ENCODE measurements at places on chromosomes 5 and 9.

DNA sequence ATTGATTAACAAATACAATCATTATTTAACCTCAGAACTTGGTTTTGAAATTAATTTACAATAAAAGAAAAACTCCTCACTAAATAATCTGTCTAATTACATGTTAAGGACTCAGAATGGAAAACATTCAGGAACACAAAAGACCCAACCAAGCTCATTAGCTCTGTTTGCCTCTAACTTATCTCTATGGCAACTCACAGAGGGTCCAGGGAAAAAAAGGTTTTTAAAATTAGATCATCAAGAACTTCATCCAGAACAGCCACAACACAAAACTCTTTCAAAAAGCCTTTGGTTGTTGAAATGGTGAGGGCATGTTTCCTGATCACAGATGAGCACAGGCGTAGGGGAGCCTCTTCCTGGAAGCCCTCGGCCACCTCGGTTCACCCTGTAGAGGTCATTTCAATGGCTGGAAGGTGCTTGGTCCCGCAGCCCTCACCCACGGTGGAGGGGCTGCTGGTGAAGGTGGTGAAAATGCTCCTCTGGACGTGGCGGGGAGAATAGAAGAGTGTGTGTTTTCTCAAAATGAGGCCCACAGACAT lies 17.2 kb upstream of the TCF7 start:
- DNase-seq: no peak

DNA sequence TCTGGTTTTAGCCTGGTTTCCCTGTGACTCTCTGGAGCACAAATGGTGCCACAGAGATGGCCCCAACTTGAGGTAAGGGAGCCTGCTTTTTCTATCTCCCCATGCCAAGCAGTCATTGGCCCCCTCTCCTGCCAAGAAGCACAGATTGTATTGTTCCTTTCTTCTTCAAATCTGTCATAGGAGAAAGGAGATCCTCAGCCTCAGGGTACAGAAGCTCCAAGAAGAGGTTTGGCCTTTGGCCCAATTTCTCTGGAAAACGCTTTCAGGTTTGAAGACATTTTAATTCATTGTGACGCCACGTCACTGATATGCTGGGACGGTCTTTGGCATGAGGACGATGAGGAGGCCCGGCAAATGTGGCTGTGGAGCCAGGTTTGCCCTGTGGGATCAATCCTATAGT lies 29.2 kb upstream of the PANK3 start:
- DNase-seq: no peak

GRCh38 chr5:81516091-81516490 lies 122.2 kb upstream of the ACOT12 start:
- DNase-seq: no peak

DNA sequence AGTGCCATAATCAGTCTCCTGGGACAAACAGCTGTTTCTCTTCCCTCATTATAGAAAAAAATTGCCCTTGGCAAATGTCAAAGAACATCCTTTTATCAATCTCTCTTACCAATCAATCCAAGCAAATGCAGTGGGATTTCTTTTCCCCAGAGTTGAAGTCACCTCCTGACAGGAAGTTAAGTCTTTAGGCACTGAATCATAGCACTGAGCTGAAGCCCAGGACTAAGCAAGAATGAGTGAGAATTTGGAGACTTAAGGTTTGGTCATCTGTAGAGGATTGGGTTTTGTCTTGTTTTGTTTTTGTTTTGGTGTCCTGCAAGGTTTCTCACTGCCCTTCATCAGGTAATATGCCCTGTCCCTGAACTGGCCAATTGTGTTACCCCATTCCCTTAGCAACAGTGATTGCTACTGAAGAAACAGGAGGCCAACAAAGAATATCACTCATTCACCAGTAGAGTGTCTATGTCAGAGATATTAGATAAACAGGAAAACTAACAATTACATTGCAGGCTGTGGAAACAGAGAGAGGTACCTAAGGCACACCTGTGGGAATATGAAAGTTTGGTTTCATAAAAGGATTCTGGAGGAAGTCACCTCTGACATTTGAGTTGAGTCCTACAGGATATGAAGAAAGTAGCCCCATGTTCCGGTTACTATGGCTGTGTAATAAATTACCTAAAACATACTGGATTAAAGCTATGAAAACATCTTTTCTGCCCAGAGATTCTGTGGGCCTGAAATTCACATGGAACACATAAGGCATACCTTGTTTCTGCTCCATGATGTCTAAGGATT lies 4.5 kb upstream of the FXN start:
- no peak for DNase-seq

- DNase-seq: no peak
Measured at GRCh38 chr5:54205453-54205852, 104.9 kb downstream of the ARL15 start.

- DNase-seq: no peak
Measured at GRCh38 chr5:129122560-129122959, 28.0 kb downstream of the ISOC1 start.

- no peak for DNase-seq
Measured at GRCh38 chr5:61261136-61261535, 70.9 kb upstream of the ZSWIM6 start.

DNA sequence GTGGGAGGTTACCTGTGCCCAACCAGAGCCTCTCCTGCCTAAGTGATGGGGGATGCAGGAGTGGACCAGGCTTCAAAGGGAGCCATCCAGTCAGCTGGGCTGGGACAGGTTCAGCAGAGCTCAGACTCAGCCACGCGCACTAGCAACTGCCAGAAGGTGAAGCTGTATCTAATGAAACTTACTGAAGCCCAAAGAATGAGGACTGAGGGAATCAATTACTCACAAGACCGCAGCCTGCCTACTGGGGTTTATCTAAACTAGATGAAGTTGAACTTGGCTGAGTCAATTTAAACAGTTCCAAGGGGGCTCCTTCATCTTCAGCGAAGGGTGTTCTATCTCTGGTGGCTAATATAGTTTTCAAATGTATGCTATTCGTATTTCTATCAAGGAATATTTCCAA lies 11.4 kb downstream of the HAND1 start:
- DNase-seq: no peak

DNA sequence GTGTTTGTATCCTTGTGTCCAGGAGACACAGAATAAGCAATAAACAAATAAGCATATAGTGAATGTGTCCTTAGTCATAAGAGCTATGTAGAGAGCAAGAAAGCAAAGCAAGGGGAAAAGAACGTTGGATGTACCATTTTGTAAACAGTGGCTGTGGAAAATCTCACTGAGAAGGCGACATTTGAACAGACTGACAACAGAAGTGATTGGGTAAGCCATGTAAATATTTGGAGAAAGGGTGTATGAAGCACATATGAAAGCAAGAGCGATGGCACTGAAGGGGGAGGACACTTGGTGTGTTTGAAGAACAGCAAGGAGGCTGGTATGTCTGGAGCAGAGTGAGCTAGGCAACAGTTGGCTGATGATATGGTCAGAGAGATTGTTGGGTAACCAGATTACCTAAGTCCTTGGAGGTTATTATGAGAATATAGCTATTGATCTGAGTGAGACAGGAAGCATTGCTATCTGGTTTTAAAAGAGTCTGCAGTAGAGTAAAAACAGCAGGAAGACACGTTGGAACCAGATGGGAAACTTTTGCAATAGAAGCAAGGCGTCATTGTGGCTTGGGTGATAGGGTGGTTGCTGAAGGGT lies 115.5 kb upstream of the IL7R start:
- no peak for DNase-seq

GRCh38 chr9:16044579-16044881 lies 491.7 kb downstream of the CCDC171 start:
- no peak for DNase-seq

- DNase-seq: no peak
Measured at GRCh38 chr5:138870611-138871010, 4.5 kb downstream of the LRRTM2 start.

- DNase-seq: no peak
Measured at GRCh38 chr9:5042661-5043178, 57.6 kb downstream of the JAK2 start.

DNA sequence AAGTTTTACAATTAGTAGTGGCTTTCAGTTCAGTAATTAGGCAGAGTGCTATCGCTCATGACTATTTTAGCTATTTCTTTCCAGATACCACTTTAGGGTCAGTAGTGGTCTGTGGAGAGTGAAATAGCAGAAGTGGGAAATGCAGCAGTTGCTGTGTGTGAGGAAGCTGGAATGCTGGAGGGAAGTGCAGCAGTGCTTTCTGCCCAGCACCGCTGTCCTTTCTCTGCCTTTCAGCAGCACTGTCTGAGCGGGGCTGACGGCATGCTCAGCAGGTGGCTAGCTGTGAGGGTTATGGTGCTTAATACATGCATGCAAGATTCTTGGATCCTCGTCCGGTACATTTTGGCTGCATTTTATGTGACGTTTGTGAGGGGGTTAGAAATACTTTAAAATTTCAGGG lies 213.9 kb downstream of the PBX3 start:
- no peak for DNase-seq

DNA sequence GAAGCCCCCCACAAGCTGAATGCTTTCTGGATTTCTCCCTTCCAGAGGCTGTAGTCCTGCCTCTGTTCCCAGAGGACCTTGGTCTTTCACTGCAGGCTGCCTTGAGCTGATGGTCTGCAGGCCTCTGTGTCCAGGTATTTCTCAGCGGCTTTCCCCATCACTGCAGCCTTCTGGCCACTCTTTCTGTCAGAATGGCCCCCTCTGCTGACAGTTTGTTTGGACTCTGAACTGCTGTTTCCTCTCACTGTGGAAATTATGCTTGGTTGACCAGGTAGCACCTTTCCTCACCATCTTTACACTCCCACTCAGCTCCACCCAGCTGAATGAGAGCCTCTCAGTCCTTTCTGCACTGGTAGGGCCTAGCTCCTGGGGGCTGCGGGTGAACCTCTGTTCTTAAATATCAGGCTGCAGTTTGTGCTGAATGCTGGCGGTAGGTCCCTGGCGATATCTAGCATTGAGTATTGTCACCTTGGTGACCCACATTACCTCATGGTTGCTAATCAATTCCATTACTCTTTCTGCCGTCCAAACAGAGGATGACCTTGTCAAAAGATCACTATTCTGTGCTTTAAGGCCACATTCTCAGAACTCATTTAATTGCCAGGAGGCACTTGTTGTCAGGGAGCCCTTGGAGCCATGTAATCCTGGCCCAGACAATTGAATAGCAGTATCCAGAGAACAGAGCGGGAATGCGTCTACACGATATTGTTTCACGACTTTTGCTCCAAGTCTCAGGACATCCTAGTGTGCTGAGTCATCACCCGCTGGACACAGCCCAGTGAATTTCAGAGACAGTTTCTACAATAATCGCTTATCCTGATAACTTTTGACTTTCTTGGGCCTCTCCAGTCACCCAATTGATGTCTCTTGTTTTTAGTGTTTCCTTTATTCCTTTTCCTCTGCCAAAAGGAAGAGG lies 230.2 kb downstream of the TENT4A start:
- DNase-seq: no peak

GRCh38 chr5:89343666-89344065 lies 460.7 kb upstream of the MEF2C start:
- DNase-seq: no peak

GRCh38 chr9:83625178-83625577 lies 2.2 kb downstream of the IDNK start:
- DNase-seq: no peak

GRCh38 chr9:117156771-117157535 lies 257.9 kb downstream of the ASTN2 start:
- no peak for DNase-seq

DNA sequence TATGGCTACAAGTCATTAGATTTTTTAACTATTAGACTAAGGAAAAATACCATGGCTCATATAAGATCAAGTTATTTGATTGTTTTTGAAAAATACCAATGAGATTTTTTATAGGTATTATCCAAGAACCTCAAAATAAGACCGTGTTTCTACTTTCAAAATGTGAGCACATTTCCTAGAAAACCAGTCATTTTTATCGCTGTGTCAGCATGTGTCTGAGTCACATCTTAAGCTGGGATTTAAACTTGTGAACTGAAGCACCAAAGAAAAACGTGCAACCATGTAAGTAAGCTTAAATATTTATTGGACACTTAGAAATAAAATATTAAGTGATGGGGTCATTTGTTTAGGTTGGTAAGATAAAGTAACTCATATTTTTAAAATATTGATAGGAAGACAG lies 1676.0 kb upstream of the NUDT12 start:
- no peak for DNase-seq

DNA sequence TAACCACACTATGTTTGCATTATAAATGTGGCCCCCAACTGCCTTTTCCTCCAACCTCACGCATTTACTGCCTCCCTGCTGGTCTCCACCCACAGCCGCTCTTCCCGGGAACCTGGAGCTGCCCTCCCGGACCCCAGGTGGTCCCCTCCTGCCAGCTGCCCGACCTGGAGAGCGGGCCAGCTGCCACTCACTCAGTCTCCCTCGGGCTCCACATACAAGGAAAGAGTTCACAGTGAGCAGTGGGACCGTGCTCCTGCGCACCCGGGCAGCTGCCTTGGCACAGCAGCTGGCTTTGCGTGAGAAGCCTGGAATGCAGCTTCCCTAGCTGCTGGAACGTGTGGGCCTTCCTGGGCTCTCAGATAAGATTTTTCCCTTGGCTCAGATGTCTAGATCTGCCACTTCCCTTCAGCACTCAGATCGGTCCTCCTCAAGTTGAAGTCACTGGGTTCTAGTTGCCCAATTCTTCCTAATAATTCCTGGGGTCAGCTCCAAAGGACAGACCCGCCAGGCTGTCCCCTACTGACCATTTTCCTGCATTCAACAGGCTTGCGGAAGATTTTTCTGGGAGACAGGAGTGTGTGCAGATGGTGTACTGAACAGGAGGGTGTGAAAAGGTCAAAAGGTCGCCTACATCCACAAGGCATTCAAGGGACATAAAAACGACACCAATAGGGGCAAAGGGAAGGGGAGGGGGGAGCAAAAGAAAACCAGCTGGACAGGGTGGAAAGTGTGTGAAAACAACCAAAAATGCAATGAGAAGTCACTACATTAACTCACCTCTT lies 69.1 kb downstream of the MYO10 start:
- DNase-seq: no peak

DNA sequence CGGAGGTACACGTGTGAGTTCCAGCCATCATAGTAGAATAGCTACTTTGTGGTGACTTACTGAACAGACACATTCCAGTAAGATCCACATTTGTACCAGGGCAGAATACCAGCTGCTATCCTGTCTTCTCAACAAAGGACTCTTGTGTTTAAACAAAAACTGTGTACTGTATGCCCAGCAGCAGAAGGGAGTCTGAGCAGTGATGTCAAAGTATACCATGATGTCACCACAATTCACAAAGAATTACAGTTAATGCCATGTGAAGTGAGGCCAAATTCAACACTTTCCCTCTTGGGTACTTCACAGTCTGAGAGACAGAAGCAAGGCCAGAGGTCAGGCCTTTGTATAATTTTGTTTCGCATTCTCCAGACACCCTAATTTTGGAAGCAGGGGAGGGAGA lies 137.0 kb downstream of the ADAMTSL1 start:
- DNase-seq: no peak

DNA sequence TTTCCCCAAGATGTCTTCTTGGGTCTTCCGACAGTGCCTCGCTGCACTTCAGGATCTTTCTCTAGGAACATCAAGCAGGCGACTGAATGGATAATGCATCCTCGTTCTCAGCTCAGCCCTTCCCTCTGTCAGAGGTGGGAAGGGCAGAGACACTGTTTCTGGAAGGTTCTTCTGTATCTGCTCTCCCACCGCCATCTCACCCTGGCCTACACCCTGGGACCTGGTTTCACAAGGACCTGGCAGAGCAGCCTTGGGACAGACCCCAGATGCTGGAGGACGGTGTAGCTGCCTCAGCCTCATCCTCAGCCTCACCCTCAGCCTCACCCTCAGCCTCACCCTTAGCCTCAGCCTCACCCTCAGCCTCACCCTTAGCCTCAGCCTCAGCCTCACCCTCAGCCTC lies 18.5 kb downstream of the MRPL36 start:
- DNase-seq: no peak

GRCh38 chr9:97737429-97737828 lies 40.3 kb upstream of the XPA start:
- no peak for DNase-seq

GRCh38 chr5:147831465-147831864 lies at the start of gene SPINK1:
Gene SPINK1 (minus strand): TSS chr5:147831671. CDS start chr5:147831577, 94 bp downstream.
- DNase-seq: no peak

Data from NCI-H1048 (cell line).